ENCODE measurements at places on chromosomes 1 and 21. TPM values are rescaled to one million over a fixed set of nuclear protein-coding genes. Genes with fewer than 3 reads are reported as not detected.
A peak's percentile ranks its signal among the peaks of the same experiment; 100 is the strongest.

- DNase-seq = peak; percentile 41
Observed at GRCh38 chr1:160217481-160218051, 12.4 kb downstream of the PEA15 start.

- DNase-seq = no peak
Observed at GRCh38 chr1:11341901-11342552, 69.0 kb downstream of the UBIAD1 start.

DNA sequence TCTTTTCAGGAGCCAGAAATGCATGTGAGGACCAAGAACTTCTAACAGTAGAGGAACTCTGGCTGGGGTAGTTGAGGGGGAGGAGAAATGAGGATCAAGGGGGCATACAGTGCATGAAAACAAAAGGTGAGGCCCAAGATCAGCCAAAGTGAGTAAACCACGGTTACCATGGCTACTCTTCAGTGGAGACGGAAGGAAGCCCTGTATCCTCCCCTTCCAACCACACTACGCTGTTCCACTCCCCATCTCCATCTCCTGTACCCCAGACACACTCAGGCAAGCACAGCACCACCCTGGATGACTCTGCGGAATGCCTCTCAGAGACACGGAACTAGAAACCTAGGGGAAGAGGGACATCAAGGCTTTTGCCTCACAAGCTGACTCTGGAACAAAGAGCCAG is 157.6 kb upstream of the CAMK1G start:
- DNase-seq = no peak

DNA sequence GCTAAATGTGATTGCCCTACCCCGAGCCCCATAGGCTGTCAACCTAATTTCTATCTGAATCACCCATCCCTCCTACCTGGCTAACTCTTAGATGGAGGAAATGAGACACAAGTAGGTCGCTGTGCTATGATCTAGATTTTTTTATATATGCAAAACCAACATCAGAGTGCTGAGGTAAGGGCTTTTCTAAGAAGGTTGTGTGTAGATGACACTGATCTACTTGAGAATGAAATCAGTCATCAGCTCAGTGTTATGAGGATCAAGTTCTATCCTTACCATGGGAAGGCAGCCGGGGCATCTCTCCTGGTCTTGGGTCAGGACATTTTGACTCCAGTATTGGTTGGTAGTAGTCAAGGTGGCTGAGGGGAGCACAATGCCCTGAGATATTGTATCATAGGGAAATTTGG is 23.6 kb downstream of the SLAMF1 start:
- no peak for DNase-seq

GRCh38 chr1:89753761-89754160 is 67.1 kb upstream of the LRRC8D start:
- no peak for DNase-seq

DNA sequence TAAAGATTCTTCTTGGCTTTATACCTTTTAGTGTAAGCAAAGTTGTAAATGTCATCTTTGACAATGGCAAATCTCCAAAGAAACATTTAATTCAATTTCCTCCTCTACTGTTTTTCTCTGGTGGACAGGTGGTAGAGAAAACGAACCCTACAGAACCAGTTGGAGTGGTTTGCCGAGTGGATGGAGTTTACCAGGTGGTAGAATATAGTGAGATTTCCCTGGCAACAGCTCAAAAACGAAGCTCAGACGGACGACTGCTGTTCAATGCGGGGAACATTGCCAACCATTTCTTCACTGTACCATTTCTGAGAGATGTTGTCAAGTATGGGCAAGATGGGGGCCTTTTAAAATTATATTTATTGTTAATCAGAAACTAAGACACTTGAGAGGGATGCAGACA is 25.8 kb downstream of the UAP1 start:
- DNase-seq = no peak

- peak; percentile 72 for DNase-seq
Observed at GRCh38 chr1:63713627-63714481, 60.0 kb upstream of the ROR1 start.

DNA sequence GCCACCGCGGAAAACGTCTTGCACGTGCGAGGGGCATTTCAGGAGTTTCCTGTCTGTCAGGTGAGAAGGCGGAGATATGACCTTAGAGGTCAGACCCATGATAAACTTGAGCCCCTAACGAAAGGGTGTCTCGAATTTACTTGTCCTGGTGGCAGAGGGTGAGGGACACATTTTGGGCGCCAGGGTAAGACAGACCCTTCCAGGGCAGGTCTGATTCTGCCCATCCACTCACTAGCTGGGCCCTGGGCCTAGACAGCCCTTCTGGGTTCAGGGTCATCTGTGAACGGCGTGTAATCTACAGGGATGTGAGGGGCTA is 395 bp upstream of the CSRP1 start:
- no peak for DNase-seq

DNA sequence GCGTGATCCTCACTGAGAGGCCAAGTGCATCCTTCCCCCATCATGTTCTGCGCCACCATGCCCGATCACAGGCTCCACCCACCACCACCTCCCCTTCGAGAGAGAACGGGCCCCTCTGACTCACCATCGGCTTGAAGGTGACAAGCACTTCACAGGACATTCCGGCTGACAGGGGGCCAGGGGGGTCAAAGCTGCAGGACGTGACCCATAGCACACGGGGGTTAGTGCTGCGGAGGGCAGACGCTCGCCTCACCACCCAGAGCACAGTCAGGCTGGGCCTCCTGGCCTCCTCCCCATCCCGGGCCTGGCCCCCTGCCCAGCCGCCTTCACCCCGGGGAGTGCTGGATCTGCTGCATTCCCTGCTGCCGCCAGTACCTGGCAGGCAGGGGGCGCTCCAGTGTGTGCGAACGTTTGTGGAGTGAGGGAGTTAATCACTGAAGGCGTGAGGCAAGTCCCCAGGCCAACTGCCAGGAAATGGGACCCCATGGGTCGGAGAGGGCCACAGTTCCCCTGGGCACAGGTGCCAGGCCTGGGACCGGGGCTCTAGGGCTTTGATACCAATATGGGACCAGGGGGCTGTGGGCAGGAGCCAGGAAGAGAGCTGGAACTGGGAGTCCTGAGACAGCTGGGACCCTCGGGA is 40.9 kb upstream of the TMEM52 start:
- peak; percentile 75 for DNase-seq

GRCh38 chr1:169287280-169287679 is 80.3 kb downstream of the NME7 start:
- no peak for DNase-seq

- DNase-seq = no peak
Observed at GRCh38 chr1:59919746-59920145, 6.8 kb downstream of the CYP2J2 start.

DNA sequence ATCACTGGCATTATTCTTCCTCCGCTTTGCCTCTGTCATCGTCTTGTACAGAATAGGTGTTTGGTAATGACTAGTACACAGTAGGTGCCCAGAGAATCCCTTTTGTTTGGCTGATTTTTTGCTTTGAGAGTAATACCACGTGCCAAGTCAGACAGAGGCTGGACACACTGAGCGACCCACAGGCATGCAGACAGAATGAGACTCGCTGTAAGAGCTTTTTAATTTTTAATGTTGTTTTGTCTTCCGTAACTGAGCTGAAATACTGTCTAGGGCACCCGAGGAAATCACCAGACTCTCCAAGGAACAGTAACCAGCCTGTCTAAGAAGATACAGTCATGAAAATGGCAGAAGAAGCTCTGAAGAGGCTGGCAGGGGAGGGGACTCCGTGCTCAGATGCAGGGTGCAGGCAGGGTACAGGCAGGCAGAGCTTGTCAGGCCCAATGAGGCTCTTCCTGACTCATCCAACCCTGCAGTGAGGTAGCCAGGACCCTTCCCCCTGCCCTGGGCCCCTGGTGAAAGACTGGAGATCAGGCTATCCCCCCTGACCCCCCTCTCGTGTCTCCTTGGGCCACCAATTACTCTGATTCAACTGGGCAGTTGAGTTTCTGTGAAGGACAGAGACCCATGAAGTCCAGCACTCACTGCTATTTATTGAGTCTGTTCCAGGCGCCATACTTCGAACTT is 60.1 kb upstream of the ECE1 start:
- DNase-seq = no peak

GRCh38 chr1:119937198-119937597 is 40.9 kb upstream of the ADAM30 start:
- DNase-seq = no peak

GRCh38 chr1:212166644-212167043 is 118.6 kb upstream of the PPP2R5A start:
- no peak for DNase-seq

DNA sequence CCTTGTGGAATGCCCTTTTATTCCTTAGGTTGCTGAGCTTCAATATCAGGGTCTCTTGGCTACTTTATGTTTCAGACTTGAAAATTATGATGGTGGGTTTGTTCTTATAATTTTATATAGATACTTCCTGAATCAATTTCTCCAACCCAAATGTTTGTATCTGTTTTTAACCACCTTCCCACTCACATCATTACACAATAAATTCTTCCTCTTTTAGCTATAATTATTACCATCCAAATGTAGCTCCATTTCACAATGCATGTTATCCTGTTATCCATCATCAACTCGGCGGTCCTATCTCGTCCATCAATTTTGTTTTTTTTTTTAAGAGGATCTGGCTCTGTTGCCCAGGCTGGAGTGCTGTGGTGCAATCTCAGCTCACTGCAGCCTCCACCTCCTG is 357.6 kb upstream of the ZP4 start:
- DNase-seq = no peak

- DNase-seq = peak; percentile 96
Observed at GRCh38 chr1:85707990-85708828, at the start of gene ZNHIT6. Gene ZNHIT6, minus strand, starts transcription at chr1:85708433. Its CDS starts 149 bp downstream, at chr1:85708284.

ANGPTL3 gene
- total RNA-seq = 16.1 TPM

ELOA gene
- total RNA-seq = 21.2 TPM

MYBPH gene
- not detected for total RNA-seq

SUSD4 gene
- 0.24 TPM for total RNA-seq

LEMD1 gene
- not detected for total RNA-seq

SLAMF6 gene
- 0.96 TPM for total RNA-seq

EPHA2 gene
- total RNA-seq = 21.7 TPM

SV2A gene
- total RNA-seq = 3.6 TPM

KLHDC8A gene
- not detected for total RNA-seq

FLAD1 gene
- 14.9 TPM for total RNA-seq
